ENCODE measurements at places on chromosomes 11 and 22.

DNA sequence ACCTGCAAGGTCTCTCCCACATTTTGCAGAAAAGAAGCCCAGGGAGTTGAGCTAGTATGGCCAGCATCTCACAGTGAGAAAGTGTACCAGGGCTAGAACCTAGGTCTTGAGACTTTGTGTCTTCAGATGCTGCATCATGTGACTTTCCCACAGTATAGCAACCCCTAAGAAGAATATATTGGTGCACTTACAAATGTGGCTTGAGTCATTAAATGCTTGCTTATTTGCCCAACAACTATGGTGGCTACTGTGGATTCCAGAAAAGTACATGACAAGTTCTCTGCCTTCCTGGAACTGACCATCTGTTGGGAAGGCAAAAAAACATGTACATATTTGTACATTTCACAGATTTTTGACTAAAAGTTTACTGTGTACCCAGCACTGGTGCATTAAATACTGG, 55.0 kb downstream of the POLD3 start:
- no peak for DNase-seq

- no peak for DNase-seq
Observed at GRCh38 chr11:67384851-67385366, 6.9 kb upstream of the RAD9A start.

- no peak for DNase-seq
Observed at GRCh38 chr22:46043339-46043738, 66.4 kb upstream of the WNT7B start.

DNA sequence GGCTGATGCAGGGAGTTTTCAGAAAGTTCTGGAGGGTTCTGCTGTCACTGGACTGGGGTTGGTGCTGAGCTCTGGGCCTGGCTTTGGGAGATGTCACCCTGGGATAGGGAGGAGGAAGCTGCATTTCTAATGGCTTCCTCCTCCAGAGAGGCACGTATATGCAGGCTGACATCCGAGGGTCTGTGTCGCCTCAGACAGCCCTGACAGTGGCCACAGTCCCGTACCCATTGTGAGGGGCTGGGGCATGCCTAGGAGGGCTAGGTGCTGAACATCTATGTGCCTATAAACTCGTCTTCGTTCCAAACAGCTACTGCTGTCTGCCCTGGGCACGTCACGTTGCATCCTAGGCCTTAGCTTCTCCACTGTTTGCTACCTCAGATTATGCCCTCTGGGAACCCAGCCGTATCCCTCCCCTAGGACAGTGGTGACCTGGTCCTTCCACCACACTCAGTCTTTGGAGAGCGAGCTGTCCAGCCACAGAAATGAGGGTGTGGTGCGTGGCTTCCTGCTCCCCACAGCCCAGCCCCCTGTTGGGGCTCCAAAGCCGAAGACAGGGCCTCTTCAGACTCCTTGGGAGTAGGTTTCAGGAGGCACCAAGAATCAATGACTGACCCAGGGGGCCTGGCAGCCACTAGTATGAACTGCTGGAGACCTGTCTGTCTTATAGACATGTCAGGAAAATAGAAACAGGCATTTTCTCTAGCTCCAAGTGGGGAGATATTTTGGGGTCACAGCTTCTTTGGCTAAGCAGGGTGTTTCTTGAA, 26.4 kb downstream of the ADAMTS15 start:
- no peak for DNase-seq

GRCh38 chr11:114208377-114208776, 87.8 kb upstream of the NNMT start:
- peak; percentile 51 for DNase-seq

GRCh38 chr22:21697880-21698279, 32.1 kb downstream of the PPIL2 start:
- no peak for DNase-seq

DNA sequence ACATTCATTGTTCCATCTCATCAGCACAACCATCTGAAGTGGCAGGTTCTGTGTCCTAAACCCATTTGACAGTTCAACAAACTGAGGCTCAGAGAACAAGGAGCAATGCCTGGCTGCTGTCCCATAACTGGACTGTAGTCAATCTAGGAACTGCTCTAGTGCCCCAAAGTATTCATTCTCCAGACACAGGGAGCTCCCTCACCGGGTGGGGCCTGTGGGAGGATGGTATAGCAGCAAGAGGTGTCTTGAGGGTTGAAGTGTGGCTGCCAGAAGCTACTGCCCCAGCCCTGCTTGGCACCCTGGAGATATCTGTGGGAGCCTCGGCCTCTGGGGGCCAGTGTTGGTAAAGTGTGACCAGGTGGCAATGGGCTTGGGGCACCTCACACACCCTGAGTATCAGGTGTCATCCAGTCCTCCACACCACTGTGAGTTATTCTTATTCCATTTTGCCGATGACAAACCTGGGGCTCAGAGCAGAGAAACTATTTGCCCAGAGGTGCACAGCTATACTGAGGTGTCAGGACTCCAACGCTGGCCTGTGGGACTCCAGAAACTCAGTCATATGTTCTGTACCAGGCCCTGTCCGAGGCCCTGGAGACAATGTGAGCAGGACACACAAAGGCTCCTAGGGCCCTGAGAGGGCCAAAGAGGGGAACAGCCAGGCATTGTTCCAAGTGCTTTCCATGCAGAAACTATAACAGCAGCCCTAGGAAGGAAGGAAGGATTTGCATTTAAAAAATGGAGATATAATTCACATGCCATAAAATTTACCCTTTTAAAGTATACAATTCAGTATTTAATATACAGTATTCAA, 46.0 kb upstream of the KLHL35 start:
- DNase-seq, result peak; percentile 27

- DNase-seq, result peak; percentile 68
Observed at GRCh38 chr11:57903441-57904123, 120.1 kb upstream of the OR9Q1 start.

GRCh38 chr11:10410844-10411200, 44.2 kb upstream of the AMPD3 start:
- DNase-seq, result no peak

- no peak for DNase-seq
Observed at GRCh38 chr22:49480896-49481658, 346.6 kb downstream of the BRD1 start.

- peak; percentile 6 for DNase-seq
Observed at GRCh38 chr11:13667245-13667644, 1.2 kb upstream of the FAR1 start.

DNA sequence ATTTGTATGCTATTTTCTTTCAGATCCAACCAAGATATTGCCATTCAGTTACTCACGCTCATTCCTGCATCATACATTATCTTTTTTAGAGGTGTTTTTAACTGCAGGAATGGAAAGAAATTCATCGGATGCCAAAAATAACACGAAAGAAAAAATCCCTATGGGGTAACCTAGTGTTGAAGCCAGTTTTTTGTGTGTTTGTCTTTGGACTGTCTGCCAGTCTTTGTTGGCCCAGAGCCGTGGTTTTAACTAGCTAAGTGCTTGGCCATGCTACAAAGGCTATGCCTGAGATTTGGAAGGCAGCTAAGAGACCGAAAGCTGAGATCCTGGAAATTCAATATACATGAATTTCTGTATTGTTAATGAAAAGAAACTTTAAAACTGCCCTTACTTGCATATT, 309.8 kb upstream of the CNTN5 start:
- no peak for DNase-seq

DNA sequence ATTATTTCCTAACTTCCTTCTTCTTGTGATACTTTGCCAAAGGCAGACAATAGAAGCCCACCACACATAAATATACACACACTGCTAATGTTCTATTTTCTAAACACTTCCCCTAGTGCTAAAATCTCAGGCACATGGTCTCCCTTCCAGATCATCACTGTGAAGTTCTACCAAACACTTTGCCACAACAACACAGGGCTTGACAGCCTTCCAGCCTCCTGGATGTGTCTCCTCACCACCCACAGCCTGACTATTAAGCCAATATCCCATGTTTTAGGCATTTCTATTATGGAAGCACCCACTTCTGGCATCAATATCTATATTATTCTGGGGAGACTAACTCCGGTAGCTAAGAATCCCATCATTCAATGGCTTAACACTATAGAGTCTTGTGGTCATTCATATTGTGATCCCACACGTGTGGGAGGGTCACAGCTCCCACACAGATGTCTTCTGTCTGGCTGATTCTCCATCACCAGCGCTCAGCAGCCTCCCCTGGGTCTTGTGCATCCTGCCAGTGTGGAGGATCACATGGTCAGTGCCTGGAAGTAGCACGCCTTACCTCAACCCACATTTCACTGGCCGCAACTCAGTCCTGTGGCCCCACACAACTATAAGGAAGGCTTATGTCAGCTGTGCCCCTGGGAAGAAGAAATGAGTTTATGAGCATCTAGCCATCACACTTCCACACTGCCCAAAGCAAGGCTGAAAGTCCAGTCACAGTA, 29.0 kb downstream of the SPATA19 start:
- no peak for DNase-seq

GRCh38 chr11:125101596-125101995, 9.8 kb downstream of the TMEM218 start:
- DNase-seq, result no peak

DNA sequence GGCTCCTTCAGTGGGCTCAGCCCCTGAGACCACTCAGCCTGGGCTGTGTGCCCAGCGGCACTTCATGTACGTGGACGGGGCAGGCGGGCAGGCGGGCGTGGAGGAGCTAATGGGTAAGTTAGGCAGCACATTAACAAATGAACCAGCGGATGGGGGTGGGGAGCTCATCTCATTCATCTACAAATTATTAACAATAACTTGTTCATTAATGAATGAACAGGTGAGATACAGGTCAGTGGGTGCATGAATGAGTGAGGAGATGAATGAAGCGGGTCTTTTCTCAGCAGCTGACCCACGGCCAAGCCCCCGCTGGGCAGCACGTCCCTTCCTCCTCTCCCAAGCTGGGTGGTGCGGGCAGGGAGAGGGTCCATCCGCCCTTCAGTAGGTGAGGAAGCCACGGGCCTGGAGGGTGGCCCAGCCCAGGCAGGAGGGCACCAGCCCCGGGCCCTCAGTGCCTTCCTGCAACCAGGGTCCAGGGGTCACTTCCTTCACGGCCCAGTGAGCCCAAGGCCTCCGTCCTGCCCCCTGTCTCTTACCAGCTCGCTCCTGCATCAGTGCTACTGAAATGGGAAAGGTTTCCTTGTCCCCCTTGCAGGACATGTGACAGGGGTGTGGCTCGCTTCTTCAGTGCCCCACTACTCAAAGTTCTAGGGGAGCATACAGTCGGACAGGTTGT, 60.5 kb upstream of the KCNQ1OT1 start:
- DNase-seq, result no peak

DNA sequence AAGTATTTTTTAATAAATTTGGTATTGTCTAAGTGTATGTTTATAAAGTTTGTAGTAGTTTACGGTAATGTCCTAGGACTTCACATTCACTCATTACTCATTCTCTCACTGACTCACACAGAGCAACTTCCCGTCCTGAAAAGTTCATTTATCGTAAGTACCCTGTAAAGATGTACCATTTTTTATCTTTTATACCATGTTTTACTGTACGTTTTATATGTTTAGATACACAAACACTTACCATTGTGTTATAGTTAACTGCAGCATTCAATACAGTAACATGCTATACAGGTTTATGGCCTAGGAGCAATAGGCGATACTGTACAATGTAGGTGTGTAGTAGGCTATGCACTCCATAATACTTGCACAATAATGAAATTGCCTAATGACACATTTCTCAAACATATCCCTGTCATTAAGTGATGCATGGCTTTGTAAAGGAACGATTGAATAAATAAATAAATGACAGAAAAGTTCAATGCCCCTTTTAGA, 12.5 kb upstream of the CARD18 start:
- DNase-seq, result no peak

DNA sequence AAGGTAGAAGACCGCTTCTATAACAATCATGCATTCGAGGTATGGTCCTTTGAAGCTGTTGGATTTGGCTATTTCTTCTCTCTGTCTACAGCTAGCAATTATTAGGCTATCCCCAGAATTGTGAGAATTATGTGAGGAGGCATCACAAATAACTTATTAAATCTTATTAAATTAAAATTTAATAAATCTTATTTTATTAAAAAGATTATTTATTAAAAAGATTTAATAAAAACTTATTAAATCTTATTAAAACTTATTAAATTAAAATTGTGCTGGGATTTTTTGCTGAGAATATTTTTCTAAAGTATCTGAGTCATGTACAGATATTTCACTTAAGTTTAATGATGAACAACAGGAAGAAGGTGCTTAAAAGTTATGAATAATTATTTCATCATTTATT, 7.7 kb downstream of the SPA17 start:
- no peak for DNase-seq

GRCh38 chr11:3684819-3685172, 13.6 kb upstream of the CHRNA10 start:
- peak; percentile 59 for DNase-seq

GRCh38 chr22:32615874-32616564, 141.4 kb downstream of the FBXO7 start:
- DNase-seq, result no peak

- DNase-seq, result no peak
Observed at GRCh38 chr11:70105755-70106571, 27.8 kb downstream of the ANO1 start.

DNA sequence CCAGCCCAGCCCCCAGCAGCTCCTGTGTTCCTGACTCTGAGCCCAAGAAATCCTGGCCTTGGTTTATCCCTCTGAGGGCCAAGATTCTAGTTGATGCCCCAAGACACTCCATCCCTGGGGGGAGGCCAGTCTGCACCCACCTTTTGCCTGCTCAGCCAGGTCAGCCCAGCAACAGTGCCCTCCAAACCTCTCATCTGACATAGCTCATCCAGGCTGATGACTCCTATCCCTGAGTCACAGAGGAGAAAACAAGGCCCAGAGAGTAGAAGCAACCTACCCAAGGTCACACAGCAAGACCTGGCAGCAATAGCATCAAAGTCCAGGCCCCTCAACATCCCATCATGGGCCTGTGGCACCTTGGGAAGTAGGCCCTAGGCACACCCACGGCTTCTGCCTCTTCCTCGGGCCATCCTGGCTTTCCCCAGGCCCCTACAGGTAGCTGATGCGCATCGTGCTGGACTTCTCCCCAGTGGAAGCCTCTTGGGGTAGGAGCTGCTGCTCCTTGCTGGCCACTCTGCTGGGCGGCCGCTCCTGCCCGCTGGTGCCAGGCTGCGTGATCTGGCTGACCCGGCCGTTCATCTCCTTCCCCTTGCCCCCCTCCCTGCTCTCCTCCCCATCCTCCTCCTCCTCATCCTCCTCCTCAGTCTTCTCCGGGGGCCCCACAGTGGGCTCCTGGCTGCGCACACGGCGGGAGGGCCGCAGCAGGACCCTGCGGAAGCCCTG, 6.0 kb downstream of the SSTR3 start:
- DNase-seq, result no peak

All from hematopoietic multipotent progenitor cell treated with erythropoietin and hydrocortisone succinate and interleukin-3 and kit ligand, for 4 days (in vitro differentiated cells).